ENCODE measurements at places on chromosomes 2 and 18. TPM values are rescaled to one million over a fixed set of nuclear protein-coding genes. Genes with fewer than 3 reads are reported as not detected.

Gene IL1R1
- total RNA-seq: 0.19 TPM

Gene RUFY4
- total RNA-seq: not detected

Gene AGXT
- total RNA-seq: not detected

Gene CPLX4
- total RNA-seq: not detected

GRCh38 chr2:166413255-166413654, 37.5 kb upstream of the SCN9A start:
- no peak overlapping the region for H3K4me3 ChIP-seq
- no peak overlapping the region for H3K27ac ChIP-seq
- H3K36me3 ChIP-seq: no peaks in the 10 kb centered on the region
- H3K27me3 ChIP-seq: no peaks in the 10 kb centered on the region

GRCh38 chr2:30686000-30686399, 121.2 kb downstream of the CAPN13 start:
- H3K4me1 ChIP-seq: no peaks in the 10 kb centered on the region
- no peak overlapping the region for H3K27ac ChIP-seq
- no peaks in the 10 kb centered on the region for H3K36me3 ChIP-seq
- no peak for DNase-seq

DNA sequence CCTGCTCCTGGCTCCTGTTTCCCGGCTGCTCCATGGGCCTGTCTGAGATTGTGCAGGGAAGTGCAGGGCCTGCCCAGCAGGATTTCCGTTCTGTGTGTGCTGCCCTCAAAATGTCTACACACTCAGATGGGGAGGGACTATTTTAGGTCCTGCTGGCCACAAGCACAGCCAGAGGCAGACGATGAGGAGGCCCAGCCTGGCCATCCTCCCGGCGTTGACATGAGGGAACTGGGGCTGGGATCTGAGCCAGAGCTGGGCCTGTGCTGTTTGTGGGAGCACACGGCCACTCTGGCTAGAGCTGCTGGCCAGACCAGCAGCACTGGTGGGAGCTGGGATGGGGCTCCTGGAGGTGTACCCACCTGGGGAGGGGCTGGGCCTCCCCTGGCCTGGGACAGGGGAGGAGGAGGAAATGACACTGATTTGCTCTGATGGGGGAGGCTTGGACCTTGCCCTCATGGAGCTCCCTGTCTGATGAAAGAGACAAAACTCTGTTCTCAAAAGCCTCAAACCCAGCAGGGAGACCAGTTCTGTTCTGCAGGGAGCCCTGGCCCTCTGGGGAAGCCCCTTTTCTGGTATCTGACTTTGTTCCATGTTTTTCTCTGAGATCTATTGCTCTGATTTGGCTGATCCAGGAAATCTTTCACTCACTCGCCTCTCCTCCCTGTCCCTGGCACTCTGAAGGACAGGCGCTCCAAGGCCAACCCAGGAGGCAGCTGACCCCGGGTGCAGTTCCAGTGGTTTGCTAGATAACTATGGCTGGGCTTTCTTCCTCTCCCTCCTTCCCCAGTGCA, 161.8 kb downstream of the DYSF start:
- no peaks in the 10 kb centered on the region for H3K36me3 ChIP-seq
- H3K4me3 ChIP-seq: no peak overlapping the region
- no peaks in the 10 kb centered on the region for H3K27me3 ChIP-seq
- no peak overlapping the region for H3K27ac ChIP-seq
- no peak for DNase-seq

DNA sequence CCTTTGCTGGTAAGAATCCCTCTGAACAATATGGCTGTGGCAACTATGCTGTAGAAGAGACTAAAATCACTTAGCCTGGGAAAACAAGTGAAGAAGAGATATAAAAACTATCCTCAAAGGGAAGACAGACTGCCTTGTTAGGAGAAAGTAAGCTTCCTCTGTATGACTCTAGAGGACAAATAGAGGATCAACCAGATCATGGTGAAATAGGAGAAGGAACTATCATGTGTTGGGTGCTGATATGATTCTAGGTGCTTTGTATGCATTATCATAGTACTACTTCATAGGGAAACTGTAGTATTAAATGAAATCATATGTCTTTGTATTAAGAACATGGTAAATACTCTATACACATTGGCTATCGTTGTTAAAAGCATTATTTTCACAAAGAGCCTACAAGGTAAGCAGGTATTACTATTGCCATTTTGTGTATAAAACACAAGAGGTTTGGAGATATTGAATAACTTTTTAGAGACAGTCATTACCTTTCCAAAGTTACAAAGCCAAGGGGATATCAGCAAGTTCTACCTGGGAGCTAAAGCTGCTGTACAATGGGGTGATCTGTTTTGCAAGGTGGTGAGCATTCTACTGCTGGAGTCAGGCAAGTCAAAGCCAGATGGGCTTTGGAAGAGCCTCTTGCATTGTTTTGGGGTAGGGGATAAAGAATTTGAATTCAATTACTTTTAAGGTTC, 402.6 kb downstream of the ALK start:
- H3K27me3 ChIP-seq: peaks cover 14% of the 10 kb centered on the region
- no peak for DNase-seq
- no peak overlapping the region for H3K27ac ChIP-seq
- no peak overlapping the region for H3K4me3 ChIP-seq
- H3K4me1 ChIP-seq: no peaks in the 10 kb centered on the region

DNA sequence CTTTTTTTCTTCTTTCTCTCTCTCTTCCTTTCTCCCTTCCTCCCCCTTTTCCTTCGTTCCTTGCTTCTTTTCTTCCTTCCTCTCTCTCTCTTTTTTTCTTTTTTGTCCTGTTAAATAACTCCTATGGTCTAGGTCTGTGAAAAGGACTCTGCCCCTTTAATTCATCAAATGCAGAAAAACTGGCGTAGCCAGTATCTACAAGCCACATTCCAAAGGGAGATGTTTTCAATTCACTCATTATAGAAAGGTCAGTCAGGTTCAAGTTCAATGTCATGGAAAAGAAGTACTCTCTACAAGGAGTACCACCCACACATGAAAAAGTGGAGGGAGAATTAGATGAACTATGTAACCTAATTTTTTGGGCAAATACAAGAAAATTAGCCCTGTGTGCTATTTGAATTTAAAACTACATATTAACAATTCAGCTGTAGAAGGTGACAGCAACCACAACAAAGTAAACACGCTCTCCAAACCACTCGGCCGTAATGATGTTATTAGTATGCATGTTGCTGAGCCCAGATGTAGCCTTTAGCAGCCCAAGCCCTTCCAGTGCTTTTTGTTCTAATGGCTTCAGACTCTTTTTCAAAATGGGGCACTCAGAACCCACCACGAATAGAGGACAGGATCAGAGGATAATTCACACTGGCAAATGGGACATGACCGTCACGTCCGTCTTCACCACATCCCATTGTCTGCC, 735.4 kb upstream of the FANCL start:
- no peak overlapping the region for H3K27ac ChIP-seq
- no peak overlapping the region for H3K4me3 ChIP-seq
- no peaks in the 10 kb centered on the region for H3K27me3 ChIP-seq
- DNase-seq: no peak
- no peaks in the 10 kb centered on the region for H3K36me3 ChIP-seq

DNA sequence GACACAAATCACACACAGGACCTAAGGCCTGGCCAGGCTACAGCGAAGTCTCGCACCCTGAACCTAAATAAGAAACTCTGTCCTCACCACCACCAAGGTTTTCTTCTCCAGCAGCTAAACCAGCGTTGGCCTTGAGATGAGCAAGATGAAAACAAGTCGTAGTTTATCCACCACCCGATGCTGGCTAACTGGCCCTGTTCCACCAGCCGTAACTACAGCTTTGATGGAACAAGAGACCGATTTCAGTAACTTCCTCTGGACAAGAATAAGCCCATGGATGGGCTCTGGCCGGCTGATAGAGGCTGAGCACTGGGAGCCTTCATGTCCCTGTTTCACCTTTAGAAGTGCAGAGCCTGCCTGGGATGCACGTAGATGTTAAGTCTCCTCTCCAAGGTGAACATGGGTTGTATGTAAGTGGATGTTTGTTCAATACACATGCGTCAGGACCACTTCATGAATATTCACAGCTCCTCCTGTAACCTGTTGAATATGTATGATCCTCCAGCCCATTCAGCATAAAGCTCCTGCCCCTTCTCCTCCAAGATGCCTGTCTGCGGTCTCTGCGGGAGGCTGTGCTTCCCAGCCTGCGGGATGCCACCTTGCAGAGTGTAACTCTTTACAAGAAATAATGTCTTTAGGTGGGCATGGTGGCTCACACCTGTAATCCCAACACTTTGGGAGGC, 24.2 kb downstream of the ADI1 start:
- H3K27me3 ChIP-seq: no peaks in the 10 kb centered on the region
- no peak overlapping the region for H3K27ac ChIP-seq
- H3K4me3 ChIP-seq: no peak overlapping the region
- peaks cover 13% of the 10 kb centered on the region for H3K4me1 ChIP-seq

Data from natural killer cell treated with Interleukin-12 subunit alpha and Interleukin-12 subunit beta and Interleukin-15 and Interleukin-18, amount 100 ng/mL, for 72 hours (primary cell).